Hypothalamus (tissue), 51 donors: ENCODE measurements at places on chromosomes 1 and 21.

GRCh38 chr1:41498391-41498790, 13.9 kb upstream of the EDN2 start:
- no peak for DNase-seq

GRCh38 chr1:56634981-56635380, 10.1 kb upstream of the PRKAA2 start:
- no peak for DNase-seq

DNA sequence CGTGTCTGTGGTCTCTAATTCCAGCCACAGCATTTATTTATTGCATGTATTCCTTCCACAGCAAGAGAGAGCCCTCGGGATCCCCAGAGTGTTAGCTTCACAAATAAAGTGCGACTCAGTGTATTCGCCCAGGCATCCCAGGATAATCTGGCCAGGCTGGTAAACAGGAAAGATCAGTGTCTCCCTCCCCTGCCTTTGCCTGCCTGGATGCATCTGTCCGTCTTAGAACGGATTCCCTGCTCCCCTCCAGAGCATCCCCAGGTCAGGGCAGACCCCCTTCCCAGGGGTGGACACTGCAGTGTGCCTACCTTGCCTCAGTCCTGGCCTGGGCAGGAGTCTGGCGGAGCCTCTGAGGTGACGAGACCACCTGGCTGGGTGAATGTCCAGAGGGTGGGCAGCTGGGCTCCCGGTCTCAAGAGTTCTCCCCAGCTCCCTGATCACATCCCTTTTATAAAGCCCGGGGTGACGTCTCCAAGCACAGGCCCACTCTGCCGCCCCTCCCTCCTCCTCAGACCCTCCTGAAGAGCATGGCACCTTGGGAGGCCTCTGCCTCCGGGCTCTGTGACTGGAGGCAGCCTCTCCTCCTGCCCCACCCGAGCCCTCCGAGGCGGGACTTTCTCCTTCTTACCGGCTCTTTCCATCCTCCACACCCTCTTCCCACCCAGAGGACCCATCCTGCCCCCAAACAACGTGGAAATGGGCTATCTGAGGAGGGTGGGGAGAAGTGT, at the start of gene KISS1:
Gene KISS1, minus strand, starts transcription at position 424 of the 728 bp plus-strand sequence. CDS start 3,615 bp downstream, outside the sequence.
- DNase-seq = no peak

DNA sequence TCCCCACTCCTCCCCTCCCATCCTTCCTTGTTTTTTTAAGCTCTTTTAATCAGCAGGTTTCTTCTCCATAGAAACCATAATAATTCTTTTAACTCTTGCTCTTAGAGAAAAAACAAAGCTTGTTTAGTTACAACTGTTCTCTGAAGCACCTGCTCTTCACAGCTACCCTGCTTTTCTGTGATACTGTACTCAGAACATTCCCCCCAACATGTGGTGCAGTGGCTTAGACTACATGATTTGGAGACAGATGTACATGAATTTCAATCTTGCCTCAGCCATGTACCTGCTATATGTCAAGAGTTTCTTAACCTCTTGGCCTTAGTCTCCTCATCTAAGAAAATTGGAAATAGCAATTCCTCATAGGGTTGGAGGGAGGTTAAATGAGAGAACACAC, 33.5 kb downstream of the LAMC2 start:
- no peak for DNase-seq

- DNase-seq = no peak
Measured at GRCh38 chr1:210684466-210685294, 356.0 kb downstream of the HHAT start.

DNA sequence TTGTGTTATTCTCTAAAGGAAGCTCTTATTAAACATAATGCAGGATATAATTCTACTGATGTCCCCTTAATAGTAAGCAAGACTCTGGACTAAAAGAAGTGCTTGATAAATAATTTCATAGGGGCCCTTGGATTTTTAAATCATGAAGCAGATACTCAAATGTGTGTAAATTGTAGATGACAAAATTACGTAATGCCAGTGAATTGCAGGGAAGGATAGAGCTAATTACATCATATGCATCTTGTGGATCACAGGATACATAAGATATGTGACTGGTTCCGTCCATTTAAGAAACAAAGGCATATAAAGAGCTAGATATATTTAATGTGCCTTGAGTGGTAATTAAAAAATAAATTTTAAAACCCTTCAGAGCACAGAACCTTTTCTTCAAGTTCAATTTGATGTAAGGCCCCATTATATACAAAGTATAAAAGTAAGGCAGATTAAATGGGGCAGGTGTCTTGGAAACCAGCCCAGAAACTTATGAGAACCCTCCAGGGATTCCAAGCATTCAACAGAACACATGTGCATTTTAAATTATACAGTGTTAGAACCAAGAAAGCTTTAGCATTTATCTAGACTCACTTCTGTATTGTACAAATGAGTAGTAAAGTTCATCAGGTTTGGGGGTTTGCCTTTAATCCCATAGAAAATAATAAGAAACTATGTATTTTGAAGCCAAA, 190.4 kb downstream of the NCAM2 start:
- no peak for DNase-seq

DNA sequence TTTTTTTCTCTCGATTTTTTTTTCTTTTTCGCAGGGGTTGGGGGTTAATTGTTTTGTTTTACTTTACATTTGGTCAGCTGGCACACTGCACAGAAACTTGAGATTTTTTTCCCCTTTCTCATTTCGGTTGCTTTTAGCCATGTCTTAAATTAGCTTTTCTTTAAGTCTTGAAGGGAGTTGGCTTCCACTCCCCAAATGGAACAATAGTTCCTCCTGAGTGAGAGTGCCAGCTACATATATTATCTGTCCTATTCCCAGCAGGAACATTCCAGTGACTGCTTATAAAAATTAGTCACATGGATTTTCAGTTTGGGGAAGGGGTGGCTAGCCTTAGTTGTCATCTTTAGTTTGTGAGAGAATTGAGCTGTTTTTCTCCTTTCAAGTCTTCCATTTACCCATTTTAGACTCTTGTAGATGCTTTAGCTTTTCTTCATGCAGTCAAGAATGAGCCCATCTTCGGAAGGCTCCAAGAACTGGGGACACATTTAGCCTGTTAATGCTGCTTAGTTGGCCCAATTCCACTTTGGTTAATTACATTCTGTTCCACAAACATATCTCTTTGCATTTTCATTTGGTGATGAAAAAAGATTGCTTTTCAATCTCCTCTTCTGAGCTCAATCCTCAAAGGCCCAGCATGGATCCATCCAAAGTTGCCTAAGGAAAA, 510.1 kb upstream of the CXADR start:
- DNase-seq = no peak

GRCh38 chr1:20281801-20282200, 8.9 kb upstream of the VWA5B1 start:
- no peak for DNase-seq

- DNase-seq = no peak
Measured at GRCh38 chr1:68221001-68221979, 11.0 kb downstream of the WLS start.

DNA sequence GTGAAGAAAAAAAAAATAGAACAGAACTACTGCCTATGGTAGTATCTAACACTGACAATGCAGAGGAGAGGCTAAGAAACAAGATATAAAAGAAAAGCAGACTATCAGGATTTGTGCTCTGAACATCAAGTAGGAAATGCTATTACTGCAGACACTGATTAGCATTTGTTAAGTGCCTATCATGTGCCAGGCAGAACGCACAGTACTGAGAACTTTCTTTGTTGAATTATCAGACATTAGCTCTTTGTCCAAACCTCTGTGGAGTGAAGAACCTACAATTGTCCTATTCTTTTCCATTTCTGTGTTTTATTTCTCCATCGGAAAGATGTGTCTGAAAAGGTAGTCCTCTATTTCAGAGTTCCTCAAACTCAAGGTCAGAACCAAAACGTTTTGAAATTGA, 30.5 kb upstream of the DISP1 start:
- DNase-seq = no peak

- DNase-seq = no peak
Measured at GRCh38 chr1:25952841-25953401, 44.9 kb downstream of the PAFAH2 start.

DNA sequence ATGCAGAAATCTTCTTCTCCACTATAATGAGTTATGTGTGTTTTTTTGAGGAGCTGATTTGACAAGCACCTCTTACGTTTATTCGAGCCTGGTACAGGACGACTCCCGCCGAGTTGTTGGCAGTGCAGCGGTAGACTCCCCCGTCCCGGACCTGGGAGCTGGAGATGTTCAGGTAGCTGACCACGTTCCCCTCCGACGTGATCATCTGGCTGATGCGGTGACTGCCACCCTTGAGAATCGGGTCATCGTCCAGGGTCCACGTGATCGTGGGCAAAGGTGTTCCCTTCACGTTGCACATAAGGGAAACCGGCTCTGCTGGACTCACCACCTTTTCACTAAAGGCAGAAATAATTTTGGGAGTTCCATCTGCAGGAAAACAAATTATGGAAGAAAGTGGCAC, 471.8 kb downstream of the PCP4 start:
- no peak for DNase-seq

GRCh38 chr1:159748370-159748769, 32.4 kb upstream of the DUSP23 start:
- DNase-seq = no peak

DNA sequence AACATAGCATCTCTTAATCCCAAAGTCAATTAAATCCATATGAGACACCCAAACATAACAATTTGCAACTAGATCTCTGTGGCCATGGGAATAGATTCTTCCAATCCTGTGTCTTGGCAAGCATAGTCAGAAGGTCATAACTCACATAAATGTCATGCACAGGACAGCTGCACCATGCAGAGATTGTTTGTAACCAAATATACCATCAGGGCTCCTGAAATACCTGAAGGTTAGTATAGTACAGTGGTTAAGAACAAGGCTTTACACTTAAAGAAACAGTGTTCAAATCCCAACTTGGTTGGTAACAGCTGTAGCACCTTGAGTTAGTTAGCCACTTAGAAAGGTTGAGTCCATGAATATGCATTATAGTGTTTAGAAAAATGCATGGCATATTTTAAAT, 82.6 kb upstream of the CCDC190 start:
- no peak for DNase-seq

DNA sequence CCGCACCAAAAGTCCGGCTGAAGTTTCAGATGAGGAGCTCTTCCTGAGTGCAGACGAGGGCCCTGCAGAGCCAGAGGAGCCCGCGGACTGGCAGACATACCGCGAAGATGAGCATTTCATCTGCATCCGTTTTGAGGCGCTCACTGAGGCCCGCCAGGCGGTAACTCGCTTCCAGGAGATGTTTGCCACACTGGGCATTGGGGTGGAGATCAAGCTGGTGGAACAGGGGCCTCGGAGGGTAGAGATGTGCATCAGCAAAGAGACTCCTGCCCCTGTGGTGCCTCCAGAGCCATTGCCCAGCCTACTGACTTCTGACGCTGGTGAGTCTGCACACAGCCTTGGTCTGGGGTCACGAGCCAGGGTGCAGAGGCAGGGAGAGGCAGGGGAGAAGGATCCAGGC, 84.7 kb downstream of the TRIM11 start:
- no peak for DNase-seq

GRCh38 chr1:108570128-108570527, 10.2 kb downstream of the EEIG2 start:
- DNase-seq = no peak

- DNase-seq = no peak
Measured at GRCh38 chr1:219876798-219877209, 51.6 kb downstream of the SLC30A10 start.

DNA sequence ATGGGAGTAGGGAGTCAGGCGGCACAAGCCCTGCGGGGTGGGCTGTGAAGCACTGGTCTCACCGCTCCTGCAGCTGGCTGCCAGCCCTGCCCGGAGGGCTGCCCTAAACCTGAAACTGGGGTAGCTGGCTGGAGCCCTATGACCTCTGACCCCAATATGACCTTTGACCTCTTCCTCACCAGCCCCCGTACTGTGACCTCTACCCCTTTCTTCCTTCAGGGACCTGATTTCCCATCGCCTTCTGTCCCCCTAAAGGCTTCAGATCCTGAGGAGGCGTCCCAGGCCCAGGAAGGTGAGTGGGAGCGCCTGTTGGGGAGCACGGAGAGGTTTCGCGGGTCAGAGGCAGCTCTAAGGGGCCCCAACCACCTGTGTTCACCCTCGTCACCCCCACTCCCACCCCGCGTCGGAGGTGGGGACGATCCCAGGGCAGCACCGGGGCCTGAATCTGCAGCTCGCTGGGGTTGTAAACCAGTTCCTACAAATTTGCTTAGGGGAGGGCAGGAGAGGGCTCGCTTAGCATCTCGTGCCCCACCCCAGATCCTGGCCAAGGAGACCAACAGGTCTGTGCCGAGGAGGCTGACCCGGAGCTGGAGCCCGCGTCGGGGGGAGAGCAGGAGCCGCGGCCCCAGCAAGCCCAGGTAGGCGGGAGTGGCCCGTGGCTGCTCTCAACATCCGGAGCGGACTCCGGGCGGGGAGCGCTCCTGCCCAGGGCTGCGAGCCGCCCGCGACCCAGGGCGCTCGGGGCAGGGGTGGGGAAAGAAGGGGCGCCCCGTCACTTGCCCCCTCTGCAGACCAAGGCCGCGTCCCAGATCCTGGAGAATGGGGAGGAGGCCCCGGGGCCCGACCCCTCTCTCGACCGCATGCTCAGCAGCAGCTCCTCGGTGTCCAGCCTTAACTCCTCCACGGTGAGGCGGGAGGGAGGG, 7.3 kb downstream of the SYTL1 start:
- DNase-seq = no peak

GRCh38 chr1:14190508-14190907, 408.0 kb upstream of the KAZN start:
- DNase-seq = no peak

DNA sequence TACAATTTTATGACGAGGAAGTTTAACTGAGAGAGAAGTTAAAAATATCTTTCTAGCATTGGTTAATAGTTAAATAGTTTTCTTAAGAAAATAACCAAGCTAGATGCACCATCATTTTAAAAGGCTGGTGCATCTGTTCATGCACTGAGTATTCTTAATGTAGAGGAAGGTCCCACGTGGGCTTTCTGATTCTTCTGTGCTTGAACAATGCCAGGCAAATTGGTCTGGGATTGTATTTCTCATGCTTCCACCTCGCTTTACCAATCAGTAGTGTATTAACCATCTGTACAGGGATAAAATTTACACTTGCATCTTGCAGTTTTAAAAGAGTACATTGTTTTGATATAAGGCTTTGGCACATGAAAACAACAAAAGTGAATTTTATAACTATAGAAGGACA, 47.4 kb upstream of the MTF2 start:
- no peak for DNase-seq

DNA sequence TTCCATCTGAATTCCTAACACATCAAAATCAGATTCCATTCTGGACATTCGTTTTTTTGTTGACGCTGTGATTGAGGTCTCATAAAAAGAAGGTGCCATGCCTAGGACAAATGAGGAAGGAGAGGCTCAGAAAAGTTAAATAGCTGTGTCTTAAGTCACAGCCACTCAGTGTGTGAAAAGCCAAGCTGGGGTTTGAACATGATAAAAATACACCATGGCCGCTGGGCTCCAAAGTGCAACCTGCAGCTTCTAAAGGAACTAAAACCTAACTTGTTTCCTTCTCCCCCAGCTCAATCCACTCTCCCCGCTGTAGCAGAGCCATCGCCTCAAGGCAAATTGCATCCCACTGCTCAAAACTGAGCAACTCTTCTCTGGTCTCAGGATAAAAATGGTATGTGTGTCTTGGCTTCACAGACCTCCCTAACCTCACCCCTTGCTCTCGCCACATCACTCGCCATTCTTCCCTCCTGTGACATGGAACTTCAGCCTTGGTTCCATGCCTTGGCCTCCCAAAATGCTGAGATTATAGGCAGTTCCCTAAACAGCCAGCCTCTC, 22.1 kb upstream of the FAM20B start:
- DNase-seq = no peak

GRCh38 chr1:175893192-175893591, 149.8 kb upstream of the TNR start:
- no peak for DNase-seq
